ENCODE measurements at places on chromosomes 7 and 10.

DNA sequence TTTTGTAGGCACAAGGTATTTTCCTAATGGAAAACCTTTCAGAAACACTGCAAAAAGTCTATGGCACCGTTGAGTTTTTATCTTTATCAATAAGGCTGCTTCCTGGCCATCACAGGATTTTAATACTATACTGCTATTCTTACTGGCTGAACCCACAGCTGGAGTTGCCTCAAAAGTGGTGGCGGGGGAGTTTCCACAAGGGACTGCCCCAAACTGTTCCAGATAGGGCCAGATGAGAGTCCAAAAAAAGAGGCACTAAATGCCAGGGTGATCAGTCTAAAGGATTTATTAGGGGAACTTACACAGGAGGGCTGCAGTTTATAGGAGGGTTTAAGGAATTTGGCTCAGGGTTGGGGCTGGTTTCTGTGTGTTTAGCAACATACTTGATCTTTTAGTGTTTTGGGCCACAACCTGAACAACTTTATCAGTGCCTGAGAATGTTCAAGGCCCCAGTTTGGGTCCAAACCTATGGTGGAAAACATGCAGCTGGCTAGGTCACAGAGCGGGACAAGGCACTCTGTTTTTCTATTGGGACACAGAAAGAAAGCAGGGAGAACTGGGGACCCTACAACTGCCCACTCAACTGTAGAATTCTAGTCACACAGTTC lies 41.4 kb downstream of the STAM start:
- no peak for DNase-seq

DNA sequence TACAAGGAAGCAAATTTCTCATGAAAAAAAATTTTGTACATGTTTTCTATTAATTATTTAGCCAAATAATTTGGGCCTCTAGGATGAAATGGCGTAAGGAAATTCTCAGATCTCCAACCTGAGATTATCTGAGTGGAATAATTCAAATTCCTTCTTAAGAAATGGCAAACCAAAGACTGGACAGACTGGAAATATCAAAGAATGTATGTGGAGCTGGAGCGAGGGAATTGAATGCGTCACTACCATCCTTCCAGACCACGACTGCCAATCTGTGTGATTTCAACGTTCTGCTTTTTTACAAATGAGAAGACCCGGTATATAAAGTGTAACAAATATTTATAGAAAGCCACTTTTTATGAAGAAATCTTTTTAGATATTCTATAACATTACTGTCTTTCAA lies 12.4 kb upstream of the BLNK start:
- DNase-seq, result no peak

DNA sequence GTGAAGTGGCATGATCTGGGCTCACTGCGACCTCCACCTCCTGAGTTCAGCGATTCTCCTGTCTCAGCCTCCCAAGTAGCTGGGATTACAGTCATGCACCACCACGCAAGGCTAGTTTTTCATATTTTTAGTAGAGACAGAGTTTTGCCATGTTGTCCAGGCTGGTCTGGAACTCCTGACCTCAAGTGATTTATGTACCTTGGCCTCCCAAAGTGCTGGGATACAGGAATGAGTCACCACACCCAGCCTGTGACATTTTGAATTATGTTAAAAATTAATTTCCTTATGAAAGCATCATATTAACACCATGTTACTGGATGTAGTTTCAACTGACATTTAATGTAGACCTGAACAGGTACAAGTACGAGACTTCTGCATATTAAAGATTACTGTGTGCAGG lies 24.3 kb downstream of the ABCB4 start:
- DNase-seq, result no peak

GRCh38 chr10:126065751-126066377 lies 169.5 kb downstream of the FANK1 start:
- DNase-seq, result no peak

DNA sequence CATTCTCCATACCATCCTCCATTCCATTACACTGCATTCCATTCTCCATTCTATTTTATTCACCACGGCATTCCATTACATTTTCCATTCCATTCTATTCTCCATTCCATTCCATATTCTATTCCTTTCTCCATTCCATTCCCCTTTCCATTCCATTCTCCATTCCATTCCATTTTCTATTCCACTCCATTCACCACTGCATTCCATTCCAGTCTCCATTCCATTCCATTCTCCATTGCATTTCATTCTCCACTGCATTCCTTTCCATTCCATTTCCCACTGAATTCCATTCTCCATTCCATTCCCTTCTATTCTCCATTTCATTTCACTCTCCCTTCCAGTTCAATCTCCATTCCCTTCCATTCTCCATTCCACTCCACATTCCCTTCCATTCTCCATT lies 79.6 kb downstream of the NSUN6 start:
- DNase-seq, result no peak

- DNase-seq, result no peak
These were observed 20.0 kb upstream of the CREB3L2 start for GRCh38 chr7:138021889-138022288.

DNA sequence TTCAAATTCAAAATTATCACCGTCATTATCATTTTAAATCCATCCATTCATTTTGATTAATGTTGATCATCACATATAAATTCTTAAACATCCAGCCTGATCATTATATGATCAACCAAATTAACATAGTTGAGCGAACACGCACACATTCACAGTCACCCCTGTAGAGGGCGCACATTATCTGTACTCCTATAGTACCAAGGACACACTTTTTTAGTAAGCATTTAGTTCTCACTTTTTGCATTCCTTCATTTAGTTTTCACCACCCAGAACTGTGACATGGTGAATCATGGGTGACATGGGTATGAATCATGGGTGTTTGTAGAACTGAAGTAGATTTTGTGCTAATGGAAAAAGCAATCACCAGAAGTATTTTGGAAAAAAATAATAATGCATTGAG lies 26.0 kb upstream of the ZNF735 start:
- no peak for DNase-seq

DNA sequence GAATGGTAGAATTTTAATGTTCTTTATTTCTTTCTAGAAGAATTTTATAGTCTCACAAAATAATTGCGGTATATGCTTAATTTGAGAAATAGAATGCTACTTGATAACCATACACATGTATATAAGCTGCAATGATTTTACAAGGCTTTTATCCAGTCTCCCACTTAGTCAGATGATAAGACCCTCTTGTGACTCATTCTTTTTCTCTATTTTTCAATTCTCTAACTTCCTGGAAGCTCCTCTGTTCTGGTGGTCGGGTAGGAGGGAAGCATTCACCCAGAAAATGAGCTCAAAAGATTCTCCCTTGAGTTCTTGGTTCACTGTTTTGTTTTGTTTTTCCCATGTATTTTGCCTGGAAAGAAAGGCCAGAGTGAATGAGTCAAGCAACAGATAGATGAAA lies 546.6 kb downstream of the INHBA start:
- no peak for DNase-seq

DNA sequence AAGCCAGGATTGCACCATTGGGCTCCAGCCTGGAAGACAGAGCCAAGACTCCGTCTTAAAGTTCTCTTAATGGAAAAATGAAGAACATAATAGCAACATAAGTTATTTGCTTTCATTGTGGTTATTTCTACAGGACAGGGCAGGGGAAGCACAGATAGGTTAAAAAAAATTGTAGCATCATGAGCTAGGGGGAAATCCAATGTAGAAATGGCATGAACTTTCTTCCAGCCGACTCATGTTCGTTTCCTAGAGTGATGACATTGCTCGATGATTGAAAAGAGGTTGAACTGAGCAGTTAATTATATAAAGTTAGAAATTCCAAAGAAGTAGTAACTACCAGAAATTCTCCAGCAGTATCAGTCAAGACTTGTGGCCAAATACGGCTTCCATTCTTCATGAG lies 64.9 kb downstream of the DAGLB start:
- DNase-seq, result peak; percentile 44

DNA sequence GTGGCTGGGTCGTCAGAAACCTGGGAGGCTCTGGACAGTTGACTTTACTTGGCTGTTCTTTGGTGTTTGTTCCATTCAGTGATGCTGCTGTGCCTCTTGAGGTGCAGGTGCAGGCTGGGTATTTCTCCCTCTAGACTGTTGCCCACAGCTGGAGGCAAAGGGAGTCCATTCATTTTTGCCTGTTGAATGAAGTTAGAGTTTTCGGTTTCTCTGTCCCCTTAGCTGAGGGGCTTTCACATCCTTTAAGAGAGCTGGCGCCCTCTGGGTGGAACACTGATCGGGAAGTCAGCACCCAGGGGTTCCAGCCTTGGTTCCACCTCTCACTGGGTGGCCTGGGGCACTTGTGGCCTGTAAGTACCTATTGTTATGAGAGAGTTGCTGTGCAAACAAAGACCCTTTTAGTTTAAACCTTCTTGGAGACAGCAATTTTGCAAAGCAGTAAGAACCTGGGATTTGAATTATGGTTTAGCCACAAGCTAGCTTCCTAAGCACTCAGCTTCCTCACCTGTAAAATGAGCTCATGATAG lies 67.2 kb downstream of the GRK5 start:
- no peak for DNase-seq

DNA sequence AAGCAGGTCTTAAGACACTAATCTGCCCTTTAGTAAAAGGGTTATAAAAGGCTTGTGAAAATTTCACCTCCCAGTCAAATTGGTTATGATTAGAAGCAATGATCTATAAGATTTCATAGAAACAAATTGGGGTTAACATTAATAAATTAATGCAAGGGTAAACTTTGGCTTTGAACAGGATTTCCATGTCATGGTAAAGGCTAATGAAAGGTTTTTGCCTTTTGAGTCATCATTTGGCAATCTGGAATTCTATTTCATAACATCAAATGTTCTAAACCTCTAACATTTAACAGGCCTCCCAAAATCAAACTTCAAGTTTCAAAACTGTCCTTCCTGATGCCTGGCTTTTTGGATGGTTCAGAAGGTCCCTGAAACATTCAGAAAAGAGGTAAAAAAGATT lies 62.4 kb downstream of the COA1 start:
- no peak for DNase-seq

- no peak for DNase-seq
These were observed 369.2 kb upstream of the GALNT17 start for GRCh38 chr7:70762696-70763095.

GRCh38 chr7:140230516-140230860 lies 53.7 kb upstream of the KDM7A start:
- DNase-seq, result no peak

DNA sequence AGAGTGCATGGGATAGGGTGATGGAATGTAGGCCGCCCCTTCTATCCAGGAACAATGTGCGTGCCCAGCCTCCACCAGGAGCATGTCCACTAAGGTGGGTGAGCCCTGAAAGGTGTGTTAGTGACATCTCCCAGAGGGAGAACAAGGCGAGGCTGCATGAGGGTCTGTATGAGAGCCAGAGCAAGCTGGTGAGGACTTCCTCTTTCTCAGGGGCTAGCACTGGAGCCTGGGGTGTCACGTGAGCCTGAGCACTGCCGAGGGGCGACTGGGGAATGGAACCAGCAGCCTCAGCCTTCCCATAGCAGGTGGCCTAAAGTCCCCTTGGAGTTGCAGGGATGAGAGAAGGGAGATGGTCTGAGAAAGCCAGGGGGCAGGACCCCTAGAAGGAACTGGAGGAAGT lies 156.3 kb upstream of the COBL start:
- no peak for DNase-seq

GRCh38 chr10:97412891-97413304 lies 11.8 kb upstream of the RRP12 start:
- no peak for DNase-seq

- DNase-seq, result no peak
These were observed 141.0 kb downstream of the PLXNA4 start for GRCh38 chr7:132435016-132435990.

DNA sequence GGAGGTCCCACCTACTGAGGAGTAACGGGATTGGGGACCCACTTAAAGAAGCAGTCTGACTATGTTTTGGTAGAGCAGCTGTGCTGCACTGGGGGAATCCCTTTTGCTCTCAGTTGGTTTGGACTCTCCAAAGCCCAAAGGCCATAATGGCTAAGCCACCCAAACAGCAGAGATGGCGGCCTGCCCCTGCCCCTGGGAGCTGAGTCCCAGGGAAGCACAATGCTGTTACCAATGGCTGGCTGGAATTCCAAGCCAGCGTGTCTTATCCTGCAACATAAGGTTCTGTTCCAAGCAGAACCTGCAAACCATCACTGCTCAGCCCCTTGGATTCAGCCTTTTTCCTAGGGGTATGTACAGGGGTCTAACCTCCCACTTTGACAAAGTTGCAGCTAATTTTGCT lies 53.7 kb upstream of the GNAT3 start:
- DNase-seq, result no peak

- no peak for DNase-seq
These were observed 631.4 kb upstream of the POT1 start for GRCh38 chr7:125561006-125561405.

DNA sequence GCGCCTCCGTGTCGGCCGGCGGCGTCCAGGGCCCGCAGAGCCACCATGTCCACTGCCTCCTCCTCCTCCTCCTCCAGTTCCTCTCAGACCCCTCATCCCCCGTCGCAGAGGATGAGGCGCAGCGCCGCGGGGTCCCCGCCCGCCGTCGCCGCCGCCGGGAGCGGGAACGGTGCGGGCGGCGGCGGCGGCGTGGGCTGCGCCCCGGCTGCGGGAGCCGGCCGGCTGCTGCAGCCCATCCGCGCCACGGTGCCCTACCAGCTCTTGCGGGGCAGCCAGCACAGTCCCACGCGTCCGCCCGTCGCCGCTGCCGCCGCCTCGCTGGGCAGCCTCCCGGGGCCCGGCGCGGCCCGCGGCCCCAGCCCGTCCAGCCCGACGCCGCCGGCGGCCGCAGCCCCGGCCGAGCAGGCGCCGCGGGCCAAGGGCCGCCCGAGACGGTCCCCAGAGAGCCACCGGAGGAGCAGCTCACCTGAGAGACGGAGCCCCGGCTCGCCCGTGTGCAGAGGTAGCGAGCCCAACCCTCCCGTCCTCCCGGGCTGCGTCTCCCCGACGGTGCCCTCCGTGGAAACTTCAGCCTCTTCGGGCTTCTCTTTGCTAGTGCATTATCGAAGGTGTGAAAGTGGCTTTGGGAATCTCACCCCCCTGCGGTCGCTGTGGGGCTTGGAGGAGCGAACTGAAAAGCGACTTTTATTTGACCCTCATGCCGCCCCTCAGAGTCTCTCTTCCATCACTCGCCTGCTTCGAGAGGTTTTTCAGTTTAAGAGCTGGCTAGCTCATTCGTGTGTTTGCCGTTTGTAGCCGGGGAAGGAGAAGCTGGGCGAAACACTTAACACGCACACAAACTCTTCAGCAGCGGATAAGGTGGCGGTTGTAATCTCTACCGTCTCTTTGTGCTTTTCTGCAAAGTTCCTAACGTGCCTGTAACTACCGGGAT lies 975 bp downstream of the GLCCI1 start:
- DNase-seq, result peak; percentile 61

- DNase-seq, result no peak
These were observed 13.3 kb downstream of the MAP3K8 start for GRCh38 chr10:30447125-30447799.

DNA sequence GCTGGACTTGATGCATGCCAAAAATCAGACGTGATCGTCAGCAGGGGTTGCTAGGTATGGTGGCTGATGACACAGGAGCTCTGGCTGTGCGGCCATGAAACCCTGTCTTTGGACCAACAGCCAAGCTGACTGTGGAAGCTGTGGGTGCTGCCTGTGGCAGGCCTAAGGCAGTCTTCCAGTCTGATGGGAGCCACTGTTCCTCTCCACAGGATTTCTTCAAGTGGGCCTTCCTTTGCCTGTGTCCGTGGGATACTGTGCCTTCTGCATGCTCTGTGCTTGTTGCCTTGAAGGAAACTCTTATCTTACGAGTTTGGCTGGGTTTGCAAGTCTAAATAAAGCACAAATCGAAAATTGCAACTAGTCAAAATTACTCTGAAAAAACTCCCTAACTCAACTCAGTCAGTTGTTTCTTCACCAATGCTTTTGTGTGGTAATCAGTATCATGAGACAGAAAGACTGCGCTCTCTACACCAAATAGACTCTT lies 101.9 kb upstream of the PDLIM1 start:
- no peak for DNase-seq
